ENCODE measurements at places on chromosomes 1 and 21.

DNA sequence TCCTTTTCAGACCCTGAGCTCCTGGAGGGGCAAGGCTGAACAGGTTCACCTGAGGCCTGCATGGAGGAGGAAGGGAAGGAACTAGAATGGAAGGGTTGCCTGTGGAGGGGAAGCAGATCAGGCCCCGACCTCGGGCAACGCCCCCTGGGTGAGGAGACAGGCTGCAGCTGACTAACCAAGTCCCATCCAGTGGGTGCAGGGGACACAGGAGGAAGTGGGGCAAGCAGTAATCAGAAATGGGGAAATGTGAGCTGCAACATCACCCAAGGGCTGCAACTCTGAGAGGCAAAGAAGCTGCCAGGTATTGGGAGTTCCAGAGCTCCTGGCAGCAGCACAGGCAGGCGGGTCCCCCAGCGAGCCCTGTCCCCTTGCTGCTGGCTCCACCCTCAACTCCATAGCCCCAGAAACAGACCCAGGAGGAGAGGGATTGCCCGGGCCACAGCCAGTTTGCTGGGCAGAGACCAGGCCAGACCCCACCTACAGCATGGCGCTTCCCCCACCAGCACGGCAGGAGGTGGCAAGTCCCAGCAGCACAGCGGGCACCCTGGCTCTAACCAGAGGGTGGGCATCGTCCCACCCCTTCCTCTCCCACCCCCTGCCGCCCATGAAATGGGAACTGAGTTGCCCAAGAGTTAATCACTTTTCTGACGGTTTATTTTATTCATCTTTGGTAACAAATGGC lies 38.5 kb downstream of the MRPL37 start:
- DNase-seq: no peak

DNA sequence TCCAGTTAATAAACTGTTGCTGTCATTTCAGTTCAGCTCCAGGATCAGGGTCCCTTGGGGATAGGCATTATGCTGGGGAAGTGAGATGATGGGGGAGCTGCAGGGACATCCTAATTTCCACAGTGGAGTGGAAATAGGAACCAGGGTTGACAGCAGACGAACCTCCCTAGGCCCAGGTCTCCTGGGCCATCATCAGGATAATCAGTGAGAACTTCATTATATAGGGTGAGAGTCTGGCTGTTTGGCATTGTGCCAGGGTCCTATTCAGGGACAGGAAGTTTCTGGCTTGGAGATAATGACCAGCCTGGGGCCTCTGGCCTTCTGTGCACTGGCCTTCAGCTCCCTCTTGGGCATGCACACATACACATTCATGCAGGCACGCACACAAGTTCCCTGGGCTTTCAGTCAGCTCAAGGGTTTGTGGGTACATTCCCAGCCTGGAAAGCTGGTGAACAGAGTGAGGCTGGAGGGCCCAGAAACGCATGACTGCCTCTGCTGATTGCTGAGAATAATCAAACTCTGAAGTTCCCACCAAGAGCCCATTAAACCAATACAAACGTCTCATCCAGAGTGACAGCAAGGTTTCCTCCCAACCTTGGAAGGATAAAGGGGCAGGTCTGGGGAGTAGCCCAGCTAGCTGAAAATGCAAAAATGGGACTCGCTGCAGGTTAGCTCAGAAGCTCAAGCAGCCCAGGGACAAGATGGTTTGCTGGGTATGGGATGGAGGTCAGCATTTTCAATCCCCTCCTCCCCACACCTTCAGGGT lies 13.9 kb upstream of the LRIG2 start:
- DNase-seq: no peak

DNA sequence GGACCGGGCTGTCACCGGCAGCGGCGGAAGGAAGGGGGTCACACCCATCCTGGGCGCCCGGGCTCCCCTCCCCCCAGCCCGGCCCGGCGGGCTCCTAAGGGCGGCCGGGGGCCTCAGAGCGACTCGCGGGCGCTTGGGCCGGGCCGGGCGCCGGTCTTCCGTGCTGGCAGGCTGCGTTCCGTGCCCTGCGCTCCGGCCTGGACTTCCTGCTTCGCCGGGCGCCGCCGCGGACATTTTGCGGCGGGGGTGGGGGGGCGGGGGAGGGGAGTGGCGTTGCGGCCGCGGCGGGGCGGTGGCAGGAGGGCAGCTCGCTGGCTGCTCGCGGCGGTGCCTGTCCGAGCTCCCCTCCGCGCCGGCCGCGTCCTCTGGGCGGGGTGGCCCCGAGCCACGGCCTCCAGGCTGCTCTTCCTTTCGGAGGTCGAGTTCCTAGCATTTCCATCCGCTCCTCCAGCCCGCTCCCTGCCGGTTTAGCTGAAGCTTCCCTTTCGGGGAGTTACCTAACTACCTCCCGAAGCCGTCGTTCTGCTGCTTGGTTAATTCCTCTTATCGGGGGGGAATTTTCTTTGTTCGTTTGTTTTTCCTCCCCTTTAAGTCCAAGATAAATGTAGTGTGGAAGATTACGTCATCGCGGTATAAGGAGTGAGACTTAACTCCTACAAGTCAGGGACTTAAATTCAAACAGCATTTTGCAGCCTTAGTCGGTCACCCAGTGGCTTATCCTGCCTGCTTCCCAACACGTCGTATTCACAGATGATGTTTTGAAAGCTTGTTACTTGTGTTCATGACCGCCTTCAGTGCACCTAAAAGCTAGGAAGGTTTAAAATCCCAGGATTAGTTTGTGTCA lies 730 bp downstream of the CDC42 start:
- DNase-seq: peak; percentile 69

GRCh38 chr1:230170153-230170547 lies 103.1 kb downstream of the GALNT2 start:
- DNase-seq: no peak

GRCh38 chr1:231160895-231161666 lies 777 bp upstream of the TRIM67 start:
- peak; percentile 49 for DNase-seq

Data from posterior cingulate gyrus (tissue), 11 donors.